Peyer's patch (tissue), 4 donors: ENCODE measurements at places on chromosomes 13 and 19. TPM values are rescaled to one million over a fixed set of nuclear protein-coding genes. Genes with fewer than 3 reads are reported as not detected.

The ZNF714 gene
- total RNA-seq = 16.5 TPM

The AMER2 gene
- total RNA-seq = not detected

The ZNF723 gene
- not detected for total RNA-seq

The OSCAR gene
- 1.7 TPM for total RNA-seq

The S1PR5 gene
- total RNA-seq = not detected

The BRSK1 gene
- 0.35 TPM for total RNA-seq

The SIGLEC11 gene
- total RNA-seq = not detected
